ENCODE measurements at places on chromosomes 7 and 10.
A peak's percentile ranks its signal among the peaks of the same experiment; 100 is the strongest.

- DNase-seq = no peak
These were observed 62.0 kb downstream of the EPDR1 start for GRCh38 chr7:37982423-37982822.

DNA sequence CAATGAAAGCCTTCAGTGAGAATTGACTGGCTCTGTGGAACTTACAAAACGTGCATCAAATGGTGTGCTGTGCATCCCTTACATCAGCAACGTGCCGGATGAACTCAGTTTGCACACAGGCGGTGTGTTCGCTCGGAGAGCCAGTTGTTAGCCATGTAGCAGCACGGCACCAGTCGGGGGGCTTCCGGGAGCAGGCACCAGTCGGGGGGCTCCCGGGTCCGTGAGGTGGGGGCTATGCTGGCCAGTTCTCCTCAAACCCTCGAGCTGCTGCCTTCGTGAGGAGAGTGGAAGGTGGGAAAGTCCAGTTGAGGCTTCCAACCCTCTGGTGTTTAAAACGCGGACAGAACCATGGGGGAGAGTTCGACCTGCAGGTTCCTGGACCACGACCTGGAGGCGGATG, 34.9 kb upstream of the UTF1 start:
- no peak for DNase-seq

DNA sequence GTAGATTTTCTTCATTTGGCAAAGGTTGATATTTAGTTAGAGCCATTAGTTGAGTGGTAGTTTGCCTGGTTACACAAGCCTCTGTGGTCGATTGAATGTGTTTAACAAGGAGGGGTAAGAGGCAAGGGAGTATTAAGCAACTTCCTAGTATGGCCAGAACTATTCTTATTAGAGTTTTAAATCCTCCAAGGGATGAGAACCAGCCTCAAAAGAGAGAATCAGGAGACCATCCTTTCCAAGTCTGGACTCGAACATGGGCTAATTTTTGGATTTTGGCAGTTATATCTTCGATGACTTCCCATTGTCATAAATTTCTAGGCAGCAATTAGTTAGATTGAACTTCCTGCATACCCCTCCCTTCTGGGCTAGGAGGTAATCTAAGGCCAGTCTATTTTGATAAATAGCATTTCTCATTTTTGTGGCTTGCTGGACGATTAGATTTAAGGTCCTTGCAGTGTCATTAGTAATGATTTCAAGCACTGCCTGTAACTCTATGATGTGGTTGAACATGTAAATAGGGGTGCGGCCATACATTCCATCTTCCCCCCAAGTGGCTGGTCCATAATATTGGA, 219.5 kb upstream of the KCND2 start:
- no peak for DNase-seq

GRCh38 chr10:6721480-6721879, 141.4 kb upstream of the PRKCQ start:
- DNase-seq = no peak

DNA sequence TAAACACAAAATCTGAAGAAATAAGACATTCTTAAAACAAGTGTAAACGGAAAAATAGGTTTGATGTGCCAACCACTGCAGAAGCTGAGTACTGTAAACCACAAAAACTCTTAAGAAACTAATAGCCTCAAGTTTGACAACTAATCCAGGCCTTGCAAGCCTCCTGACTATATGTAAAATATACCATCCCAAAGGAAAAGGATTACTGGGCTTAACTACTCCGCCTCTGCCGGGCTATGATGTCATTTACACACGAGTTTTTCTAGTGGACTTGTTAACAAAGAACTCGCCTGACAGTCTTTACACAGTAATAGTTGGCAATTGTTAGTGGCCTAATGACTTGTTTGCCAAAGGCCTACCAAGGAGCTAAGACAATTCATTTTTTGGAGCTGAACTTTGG, 2.1 kb downstream of the KIF5B start:
- no peak for DNase-seq

GRCh38 chr7:39252916-39253315, 275.2 kb downstream of the POU6F2 start:
- no peak for DNase-seq

GRCh38 chr7:54166419-54166818, 375.8 kb upstream of the VSTM2A start:
- no peak for DNase-seq

DNA sequence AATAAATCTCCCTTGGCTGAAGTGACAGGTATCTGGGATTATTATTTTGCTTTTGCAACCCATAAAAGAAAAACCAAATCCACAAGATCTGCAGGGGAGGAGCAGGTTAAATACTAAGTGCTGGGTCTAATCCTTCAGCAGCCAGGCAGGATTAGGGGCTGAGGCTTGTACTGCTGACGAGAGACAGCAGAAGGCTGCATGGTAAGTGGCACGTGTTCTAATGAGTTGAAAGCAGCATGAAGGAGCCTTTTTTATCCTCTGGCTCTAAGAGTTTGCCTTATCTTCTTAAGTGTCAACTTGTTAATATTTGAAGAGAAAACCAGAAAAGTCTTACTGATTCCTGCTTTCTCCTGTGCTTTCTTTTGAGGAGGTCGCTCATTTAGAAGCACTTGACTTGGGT, 50.0 kb downstream of the LYZL2 start:
- DNase-seq = no peak

DNA sequence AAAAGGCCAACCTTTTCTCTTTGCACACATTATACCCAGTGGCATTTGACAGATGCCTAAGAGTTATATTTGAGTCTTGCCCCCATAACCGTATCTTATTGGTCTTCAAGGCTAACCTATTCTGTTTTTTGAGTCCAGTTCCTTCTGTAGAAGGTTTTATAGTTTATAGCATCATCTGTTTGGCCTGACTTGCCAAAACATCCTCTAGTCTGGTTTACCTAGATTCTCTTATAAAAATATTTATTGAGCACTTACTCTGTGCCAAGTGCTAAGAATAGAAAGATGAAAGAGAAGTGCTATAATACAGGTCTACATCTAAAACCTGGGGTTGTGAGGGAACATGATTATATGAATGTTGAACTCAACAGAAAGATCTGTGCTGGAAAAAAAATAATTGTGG, 55.9 kb upstream of the PIP4K2A start:
- no peak for DNase-seq

- no peak for DNase-seq
These were observed 93.3 kb upstream of the ELMO1 start for GRCh38 chr7:37541810-37542443.

GRCh38 chr7:22782616-22783232, 39.9 kb downstream of the TOMM7 start:
- peak; percentile 53 for DNase-seq

DNA sequence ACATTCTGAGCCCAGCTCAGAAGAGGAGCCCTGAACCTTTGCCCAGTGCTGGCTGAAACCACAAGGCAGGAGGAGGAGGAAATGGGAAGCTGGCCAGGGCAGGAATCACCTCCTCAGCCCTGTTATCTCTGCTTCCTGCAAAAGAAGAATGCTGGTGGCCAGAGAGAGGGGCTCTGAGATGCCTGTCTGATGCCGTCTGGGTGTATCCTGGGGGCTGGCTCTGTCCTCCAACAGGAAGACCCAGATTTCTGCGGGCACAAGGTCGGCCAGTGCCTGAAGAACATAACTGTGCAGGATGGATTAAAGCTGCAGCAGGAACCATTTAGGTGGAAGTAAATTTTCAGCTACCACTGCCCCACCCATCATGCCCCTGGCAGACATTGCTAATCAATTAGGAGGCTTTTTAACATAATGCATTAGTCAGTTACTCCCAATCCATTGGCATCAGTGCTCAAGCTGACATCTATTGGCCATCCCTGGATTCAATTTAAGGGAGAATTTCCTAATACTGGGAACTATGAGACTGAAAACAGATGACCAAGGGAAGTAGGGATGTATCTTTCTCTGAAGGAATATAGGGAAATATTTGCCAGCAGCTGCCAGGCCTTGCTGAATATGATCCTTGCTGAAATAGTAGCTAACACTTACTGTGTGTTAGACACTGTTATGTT, 67.7 kb downstream of the COL13A1 start:
- no peak for DNase-seq

GRCh38 chr7:21580073-21580521, 37.3 kb downstream of the DNAH11 start:
- DNase-seq = no peak

- DNase-seq = no peak
These were observed 33.9 kb upstream of the IKZF1 start for GRCh38 chr7:50270531-50271018.

DNA sequence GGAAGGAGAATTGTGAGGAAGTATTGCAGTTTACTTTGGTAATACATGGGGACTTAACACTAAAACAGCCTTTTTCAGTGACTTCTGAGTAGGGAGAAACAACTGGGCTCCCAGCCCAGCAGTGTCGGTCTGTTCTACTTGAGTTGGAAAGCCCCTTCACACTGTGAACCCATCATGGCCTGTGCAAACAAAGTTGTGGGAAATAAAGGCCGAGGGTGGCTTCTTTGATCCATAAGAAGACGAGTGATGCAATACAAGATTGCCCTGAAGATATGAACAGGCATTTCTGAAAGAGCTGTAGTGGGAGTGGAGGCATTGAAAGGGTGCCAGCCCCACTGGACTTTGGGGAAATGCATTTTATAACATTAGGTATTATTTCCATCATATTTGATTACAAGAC, 28.3 kb downstream of the C10orf120 start:
- DNase-seq = no peak

- no peak for DNase-seq
These were observed 5.4 kb downstream of the FERD3L start for GRCh38 chr7:19139706-19140327.

DNA sequence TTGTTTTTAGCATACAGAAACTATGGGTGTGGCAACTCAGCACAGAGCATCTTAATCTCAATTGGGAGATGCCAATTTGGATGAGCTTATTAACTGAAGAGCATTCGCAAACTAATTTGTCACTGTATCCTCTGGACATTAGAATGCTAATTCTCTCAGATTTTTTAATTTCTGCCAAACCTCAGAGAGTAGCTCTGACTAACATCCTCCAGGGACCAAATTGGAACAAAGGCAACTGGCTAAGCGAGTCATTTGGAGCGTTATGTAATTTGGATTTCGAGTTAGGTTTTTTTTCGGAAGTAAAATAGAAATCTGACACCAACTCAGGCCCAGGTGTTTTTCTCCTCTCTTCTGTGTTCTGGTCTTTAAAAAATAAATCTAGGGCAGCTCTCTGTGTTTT, 201.9 kb downstream of the BMPER start:
- no peak for DNase-seq

GRCh38 chr10:3605882-3606281, 179.1 kb downstream of the KLF6 start:
- no peak for DNase-seq

- no peak for DNase-seq
These were observed 15.8 kb upstream of the OPALIN start for GRCh38 chr10:96374639-96374984.

- no peak for DNase-seq
These were observed 125.7 kb upstream of the ZNF438 start for GRCh38 chr10:31157123-31158010.

DNA sequence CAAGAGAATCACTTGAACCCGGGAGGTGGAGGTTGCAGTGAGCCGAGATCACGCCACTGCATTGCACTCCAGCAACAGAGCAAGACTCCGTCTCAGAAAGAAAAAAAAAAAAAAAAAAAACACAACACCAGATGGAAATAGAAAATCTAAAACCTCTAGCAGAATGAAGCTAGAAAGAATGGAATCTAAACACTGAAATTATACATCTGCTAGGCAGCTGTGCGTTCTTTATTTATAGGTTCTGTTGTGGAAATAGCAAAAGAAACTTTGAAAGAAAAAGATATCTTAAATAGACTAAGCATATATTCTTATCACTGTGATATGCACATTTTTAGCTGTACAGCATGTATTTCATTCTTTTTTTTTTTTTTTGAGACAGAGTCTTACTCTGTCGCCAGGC, 17.1 kb downstream of the BMPR1A start:
- no peak for DNase-seq

- DNase-seq = peak; percentile 47
These were observed 9.6 kb downstream of the PDZD8 start for GRCh38 chr10:117365612-117366011.

- no peak for DNase-seq
These were observed 50.9 kb downstream of the TFAM start for GRCh38 chr10:58436071-58436470.

GRCh38 chr7:128836729-128837348, 6.6 kb downstream of the FLNC start:
- no peak for DNase-seq

DNA sequence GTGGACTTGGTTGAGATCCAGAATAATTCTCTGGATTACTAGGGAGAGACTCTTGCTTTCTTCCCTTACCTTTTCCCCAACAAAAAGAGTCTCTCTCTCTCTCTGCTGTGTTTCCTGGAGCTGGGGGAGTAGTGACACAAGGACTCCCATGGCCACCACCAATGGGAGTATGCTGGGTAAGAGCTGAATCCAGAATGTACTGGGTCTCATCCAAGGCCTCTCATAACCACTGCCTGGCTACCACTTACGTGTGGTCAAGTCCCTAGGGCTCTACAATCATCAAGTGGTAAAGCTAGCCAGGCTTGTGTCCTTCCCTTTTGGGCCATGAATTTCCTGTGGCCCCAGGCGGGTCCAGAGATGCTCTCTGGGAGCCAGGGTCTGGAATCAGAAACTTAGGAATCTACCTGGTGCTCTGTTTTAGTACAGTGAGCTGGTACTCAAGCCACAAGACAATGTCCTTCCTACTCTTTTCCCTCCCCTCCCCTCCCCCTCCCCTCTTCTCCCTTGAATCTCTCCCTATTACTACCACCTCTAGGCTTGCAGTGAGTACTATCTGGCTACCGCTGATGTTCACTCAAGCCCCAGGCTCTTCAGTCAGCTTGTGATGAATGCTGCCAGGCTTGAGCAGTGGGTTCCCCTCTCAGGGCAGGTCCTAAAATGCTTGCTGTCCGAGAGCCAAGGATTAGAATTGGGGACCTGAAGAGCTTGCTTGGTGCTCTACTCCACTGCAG, 196.6 kb downstream of the BBS9 start:
- DNase-seq = no peak

GRCh38 chr7:155043756-155044155, 26.4 kb upstream of the HTR5A start:
- DNase-seq = no peak

DNA sequence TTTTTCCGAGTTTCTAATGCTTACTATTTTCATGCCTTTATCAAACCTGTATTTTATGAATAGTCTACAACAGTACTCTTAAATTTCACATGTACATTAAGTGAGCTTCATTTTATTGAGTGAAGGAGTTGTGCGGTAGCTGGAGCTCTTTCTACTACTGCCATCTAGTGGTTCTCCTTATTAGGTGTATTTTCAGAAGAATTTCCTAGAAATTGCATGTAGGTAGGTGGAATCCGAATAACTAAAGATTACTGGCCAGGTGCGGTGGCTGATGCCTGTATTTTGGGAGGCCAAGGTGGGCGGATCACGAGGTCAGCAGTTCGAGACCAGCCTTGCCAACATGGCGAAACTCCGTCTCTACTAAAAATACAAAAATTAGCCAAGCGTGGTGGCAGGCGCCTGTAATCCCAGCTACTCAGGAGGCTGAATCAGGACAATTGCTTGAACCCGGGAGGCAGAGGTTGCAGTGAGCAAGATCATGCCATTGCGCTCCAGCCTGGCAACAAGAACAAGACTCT, 38.3 kb downstream of the LRRC72 start:
- DNase-seq = peak; percentile 42

GRCh38 chr7:117132321-117133120, 179.2 kb downstream of the ST7 start:
- DNase-seq = peak; percentile 74

GRCh38 chr10:113859261-113859660, 4.8 kb downstream of the NHLRC2 start:
- no peak for DNase-seq

- DNase-seq = no peak
These were observed 128.5 kb upstream of the TNS3 start for GRCh38 chr7:47710201-47710935.

- no peak for DNase-seq
These were observed 247.3 kb downstream of the SUGCT start for GRCh38 chr7:40382145-40382544.

Measured in Panc1 (cell line).